Neural crest cell (in vitro differentiated cells): ENCODE measurements at places on chromosomes 12 and 14. TPM values are rescaled to one million over a fixed set of nuclear protein-coding genes. Genes with fewer than 3 reads are reported as not detected.

Gene KRT5
- total RNA-seq = not detected in 2 replicates

Gene DHH
- total RNA-seq = 1.5 TPM in 2 replicates

Gene ADAM21
- not detected in 2 replicates for total RNA-seq

Gene PPP2R5E
- 67.3 and 70.3 TPM in 2 replicates for total RNA-seq

Gene DAO
- total RNA-seq = not detected in 2 replicates

Gene HOXC6
- 10.7 and 11.0 TPM in 2 replicates for total RNA-seq

Gene CLEC1A
- total RNA-seq = not detected in 2 replicates

Gene SMCO3
- total RNA-seq = not detected in 2 replicates

Gene CLEC7A
- not detected in 2 replicates for total RNA-seq

Gene TPPP2
- not detected in 2 replicates for total RNA-seq

Gene KRT74
- total RNA-seq = not detected in 2 replicates

Gene ASB2
- 3.0 and 3.5 TPM in 2 replicates for total RNA-seq

Gene GPR65
- not detected in 2 replicates for total RNA-seq

Gene RPL10L
- not detected in 2 replicates for total RNA-seq

Gene LTB4R2
- total RNA-seq = 7.9 and 9.4 TPM in 2 replicates

Gene STAC3
- total RNA-seq = 3.8 and 4.1 TPM in 2 replicates

DNA sequence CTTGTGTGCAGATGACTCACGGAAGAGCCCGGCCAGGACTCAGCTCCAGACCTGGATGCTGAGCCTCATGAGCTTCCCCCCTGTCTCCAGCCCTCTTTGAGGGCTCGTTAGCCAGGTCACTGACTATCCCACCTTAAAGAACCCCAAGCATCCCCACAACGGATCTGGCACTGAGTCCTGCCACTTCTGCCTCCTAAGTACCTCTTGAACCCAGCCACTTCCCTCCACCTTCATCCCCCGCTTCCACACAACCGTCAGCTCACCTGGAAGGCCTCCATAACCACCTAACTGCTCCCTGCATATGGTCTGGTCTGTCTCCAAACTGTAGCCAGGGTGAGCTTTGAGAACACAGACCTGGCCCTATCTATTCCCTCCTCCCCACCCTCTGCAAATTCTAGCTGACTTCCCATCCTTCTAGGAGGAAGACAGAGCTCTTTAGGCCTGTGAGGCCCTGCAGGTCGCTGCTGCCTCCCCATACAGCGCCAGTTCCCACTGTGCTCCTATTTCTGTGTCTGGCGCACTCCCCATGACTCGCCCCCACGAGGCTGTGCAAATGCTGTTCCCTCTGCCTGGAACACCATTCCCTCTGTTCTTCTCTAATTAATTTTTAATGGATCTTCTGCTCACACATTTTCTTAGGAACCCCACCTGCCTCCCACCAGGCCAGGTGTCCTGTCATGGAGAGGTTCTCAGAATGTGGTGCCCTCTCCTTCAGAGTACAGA is 2.9 kb upstream of the HSP90AA1 start:
- DNase-seq = no peak

DNA sequence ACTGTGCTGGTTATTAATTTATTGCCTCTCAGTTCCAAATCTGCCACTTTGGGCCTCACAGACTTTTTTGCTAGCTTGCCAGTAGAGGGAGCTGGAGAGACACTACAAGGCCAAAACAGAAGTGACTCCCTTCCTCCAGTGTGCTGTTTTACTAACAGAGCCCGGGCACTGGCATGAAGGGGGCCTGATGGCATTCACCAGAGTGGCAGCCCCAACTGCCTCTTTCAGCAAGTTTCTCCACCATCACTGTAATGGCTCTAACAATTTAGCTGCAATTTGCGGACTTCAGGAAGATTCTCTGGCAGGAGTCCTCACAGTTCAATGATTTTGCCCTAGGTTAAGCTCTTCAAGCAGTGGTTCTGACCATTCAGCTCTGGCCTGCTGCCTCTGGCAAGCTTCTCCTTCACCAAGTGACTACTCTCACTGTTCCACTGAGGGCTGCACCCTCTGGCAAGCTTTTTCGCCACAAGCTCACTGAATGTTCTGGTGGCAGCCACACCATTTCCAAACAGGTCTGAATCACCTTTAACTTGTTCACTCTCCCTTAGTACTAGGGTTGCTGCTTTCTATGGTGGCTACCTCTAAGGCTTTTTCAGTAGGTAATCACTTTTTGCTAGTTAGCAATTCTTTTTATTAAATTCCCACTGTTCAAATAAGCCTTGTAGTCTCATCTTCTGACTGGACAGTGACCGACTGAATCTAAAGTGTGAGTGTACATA is 104.9 kb downstream of the ZC3H14 start:
- peak; percentile 53 for DNase-seq

- no peak for DNase-seq
These were observed 7.5 kb downstream of the ATP6V1D start for GRCh38 chr14:67352055-67352454.

GRCh38 chr14:103543140-103543539 is 14.1 kb downstream of the TRMT61A start:
- DNase-seq = no peak

GRCh38 chr12:20442322-20442721 is 74.0 kb downstream of the PDE3A start:
- no peak for DNase-seq

- no peak for DNase-seq
These were observed 25.0 kb upstream of the P2RX7 start for GRCh38 chr12:121107681-121108080.

DNA sequence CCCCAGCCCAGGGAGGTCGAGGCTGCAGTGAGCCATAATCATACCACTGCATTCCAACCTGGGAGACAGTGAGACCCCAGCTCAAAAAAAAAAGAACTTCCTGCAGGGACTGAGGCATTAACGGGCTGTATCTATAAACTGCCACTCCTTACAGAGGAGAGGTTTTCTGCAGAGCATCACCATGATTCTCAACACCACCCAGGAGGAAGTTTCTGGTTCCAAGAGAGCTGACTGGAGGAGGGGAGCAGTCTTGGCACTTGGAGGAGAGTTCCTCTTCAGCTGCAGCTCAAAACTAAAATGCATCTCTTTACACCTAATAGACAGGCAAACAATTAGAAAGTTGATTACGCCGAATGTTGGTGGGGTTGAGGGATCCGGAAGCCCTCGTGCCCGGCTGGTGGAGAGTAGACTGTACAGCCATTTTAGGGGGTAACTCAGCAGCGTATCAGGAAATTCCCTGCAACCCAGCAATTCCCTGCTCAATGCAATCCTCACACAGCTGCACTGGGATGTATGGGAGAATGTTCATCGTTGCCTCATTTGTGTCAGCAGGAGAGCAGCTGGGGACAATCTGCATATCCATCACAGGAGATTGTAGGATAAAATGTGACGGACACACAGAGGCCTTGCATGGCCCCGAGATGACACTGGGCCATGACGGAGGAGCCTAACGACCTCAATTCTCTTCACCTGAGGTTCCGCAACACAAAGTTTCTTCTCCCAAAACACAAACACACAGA is 36.6 kb downstream of the ACTN1 start:
- no peak for DNase-seq

DNA sequence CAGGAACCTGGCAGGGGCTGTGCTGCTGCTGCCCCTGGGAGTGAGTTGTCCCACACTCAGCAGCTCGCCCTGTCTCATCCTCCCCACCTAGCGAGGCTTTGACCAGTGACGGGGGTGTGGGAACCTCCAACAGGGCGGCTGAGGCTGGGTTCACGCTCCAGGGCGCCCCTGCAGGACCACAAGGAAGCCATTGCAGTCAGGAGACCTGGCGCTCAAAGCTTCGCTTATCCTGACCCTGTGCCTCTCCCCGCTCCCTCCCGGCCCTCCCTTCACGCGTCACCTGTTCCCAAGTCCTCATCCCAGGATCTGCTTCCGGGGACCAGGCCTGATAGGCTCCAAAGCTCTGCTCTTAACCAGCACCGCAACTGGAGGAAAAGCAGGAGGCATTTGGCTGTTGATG is 272.0 kb upstream of the SFSWAP start:
- DNase-seq = no peak

DNA sequence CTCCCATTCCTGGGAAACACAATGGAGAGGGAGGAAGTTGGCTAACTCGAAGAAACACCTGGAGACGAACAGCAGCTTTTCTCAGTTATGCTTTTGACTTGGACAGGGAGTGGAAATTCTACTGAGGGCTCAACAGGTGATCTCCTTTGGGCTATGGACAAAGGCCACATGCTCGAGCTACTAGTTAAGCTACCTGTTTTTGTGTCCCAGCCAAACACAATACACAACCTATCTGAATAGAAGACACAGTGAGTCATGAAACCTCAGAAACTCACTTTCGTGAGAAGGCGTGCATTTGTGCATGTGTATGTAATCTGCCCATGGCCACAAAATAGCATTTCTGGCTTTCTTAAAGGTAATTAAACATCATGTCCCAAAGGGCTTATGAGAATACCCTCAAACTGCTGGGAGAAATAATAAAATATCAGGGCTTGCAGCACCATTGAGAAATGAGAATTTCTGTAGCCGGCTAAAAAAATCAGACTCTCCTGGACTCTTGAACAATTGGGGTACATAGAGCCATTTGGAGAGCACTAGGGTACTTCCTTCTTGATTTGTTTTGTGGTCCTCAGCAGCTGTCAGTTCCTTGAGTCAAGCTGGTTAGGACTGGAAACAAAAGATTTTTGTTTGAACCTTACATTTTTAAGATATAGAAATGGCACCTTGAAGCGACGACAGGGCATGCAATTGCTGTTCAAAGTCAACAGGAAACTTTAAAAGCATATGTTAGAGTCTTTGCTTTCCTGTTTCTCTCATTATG is 85.5 kb upstream of the PTHLH start:
- no peak for DNase-seq

- DNase-seq = no peak
These were observed 376.3 kb upstream of the RGS6 start for GRCh38 chr14:71555654-71556559.

DNA sequence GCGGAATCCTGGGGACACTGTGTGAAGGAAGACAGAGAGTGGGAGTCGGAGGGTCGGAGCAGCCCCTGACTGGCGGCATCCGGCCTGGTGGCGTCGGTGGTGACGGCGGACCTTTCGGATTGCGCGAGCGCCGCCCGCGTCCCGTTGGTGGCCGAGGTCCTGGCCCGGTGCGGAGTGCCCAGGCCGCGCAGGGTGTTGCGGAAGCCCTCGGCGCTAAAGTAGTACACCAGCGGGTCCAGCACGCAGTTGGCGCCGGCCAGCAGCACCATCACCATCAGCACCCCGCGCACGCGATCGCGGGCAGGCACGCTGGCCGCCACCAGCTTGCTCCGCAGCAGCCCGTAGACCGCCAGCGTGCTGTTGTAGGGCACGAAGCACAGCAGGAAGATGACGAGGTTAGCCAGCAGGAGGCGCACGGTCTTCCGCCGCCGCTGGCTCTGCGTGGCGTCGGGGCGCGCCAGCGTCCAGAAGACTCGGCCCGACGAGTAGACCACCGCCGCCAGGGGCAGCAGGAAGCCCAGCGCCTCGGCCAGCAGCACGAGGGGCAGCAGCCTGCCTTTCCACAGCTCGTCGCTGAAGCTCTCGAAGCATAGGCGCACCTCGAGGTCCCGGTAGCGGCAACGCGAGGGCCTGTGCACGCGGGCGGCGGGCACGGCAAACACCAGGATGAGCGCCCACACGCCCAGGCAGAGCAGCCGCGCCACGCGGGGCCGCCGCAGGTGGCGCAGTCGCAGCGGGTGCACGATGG is 13.1 kb upstream of the CHD4 start:
- DNase-seq = peak; percentile 53

- DNase-seq = no peak
These were observed 4.3 kb downstream of the GALNT9 start for GRCh38 chr12:132324841-132325732.

DNA sequence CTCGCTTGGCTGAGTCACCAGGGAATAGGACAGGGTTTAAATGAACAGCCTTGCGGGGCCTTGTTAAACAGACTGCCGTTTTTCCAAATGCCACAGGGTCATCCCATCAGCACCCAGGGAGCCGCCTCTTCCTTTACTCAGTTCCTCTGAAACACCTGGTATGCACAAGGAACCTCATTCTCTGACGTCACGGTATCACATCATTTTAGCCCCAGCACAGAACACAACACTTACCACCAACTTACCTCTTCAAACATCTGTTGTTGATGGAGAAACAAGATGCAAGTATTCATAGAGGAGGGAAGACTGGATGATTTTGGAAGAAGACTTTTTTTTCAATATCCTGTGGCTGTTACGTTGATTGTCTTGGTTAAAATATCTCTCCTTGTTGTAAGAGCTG is 535.3 kb upstream of the TMEM132C start:
- no peak for DNase-seq

- DNase-seq = no peak
These were observed 10.4 kb upstream of the ENDOU start for GRCh38 chr12:47735649-47736048.

- DNase-seq = no peak
These were observed 162.6 kb downstream of the ETNK1 start for GRCh38 chr12:22787557-22787956.

DNA sequence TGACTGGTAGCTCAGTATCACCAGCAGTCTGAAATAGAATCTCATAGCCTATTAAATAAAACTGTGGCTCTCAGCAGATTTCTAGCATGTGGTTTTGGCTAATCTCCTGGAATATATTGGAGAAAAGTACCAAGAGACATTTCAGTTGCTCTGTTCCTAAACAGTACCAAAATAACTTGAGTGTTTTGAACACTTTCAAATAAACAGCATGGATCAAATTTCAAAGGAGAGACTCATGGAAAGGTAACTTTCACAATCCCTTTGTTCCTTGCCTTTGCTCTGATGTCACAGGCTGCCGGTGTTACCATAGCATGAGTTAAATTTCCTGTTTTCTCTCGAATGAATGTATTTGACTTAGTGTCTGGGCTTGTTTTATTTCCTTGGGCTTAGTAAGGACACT is 3.4 kb downstream of the ARG2 start:
- no peak for DNase-seq

DNA sequence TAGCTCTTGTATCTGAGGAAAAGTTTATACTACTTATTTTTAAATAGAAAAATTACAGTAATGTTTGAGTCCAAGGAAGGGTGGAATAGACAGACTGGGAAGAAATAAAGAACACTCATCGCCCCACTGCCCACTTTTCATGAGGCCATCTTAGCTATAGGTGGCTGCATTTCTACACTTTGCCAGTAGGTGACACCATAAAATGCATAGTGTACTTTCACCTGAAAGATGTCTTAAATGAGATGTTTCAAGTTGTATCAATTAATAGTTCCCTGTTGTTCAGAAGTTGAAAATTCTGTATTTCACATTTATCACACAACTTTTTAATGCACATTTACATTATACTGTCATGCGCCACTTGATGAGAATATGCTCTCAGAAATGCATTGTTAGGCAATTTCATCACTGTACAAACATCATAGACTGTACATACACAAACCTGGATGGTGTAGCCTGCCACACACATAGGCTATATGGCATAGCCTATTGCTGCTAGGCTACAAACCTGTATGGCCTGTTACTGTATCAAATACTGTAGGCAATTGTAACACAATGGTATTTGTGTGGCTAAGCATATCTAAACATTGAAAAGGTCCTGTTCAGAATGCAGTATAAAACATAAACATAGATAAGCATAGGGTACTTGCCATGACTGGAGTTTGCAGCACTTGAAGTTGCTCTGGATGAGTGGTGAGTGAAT is 27.6 kb downstream of the PMCH start:
- DNase-seq = no peak
